Daoy (cell line): ENCODE measurements at places on chromosomes 13 and 19. TPM values are rescaled to one million over a fixed set of nuclear protein-coding genes. Genes with fewer than 3 reads are reported as not detected.
A peak's percentile ranks its signal among the peaks of the same experiment; 100 is the strongest.

DNA sequence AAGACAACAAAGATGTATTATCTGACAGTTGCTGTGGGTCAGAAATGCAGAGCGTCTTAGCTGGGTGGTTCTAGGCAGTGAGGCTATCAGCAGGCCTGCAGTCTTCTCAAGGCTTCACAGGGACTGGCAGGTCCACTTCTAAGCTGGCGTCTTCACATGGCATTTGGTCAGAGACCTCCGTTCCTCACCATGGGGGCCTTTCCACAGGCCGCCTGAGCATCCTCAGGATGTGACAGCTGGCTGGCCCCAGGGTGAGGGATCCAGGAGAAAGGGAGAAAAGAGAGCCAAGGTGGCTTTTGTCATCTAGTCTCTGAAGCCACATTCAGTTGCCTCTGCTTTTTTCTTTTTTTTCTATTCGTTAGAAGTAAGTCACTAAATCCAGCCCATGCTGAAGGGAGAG lies 50.3 kb downstream of the FGF14 start:
- DNase-seq: no peak

Gene DAND5
- total RNA-seq: not detected in 2 replicates

DNA sequence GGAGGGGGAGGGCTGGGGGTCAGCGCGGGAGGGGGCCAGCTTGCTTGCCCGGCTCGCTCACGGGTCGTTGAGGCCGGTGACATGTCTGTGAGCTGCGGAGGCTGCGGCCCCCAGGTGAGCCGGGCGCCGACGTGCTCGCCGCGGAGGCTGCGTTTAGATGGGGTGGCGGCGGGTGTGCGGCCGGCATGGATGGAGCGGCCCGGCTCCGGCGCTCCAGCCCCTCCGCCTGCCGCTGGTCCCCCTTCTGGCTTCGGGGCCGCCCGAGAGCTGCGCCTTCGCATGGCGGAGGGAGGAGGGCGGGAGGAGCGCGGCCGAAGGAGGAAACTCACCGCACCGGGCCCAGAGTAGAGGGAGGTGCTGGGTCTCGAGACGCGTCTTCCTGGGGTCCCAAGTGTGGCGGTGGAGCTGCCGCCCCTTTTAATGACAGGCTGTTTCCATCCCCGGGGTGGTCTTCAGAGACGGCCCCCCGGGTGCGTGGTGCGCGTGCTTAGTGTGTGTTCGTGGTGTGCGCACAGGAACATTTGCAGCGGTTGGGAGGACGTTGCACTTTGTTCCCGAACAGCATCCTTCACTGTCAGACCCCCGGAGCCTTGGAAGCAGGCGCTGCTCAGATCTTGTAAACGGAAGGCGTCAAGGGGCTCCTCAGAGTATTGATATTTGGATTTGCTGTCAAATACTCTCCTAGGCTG lies at the start of gene AKAP11:
Gene AKAP11 (plus strand): TSS at position 38 of the 689 bp plus-strand sequence. CDS start 14,197 bp downstream, outside the sequence.
- peak; percentile 58 for DNase-seq

GRCh38 chr13:32036757-32037156 lies 5.2 kb downstream of the FRY start:
- DNase-seq: no peak
